ENCODE measurements at places on chromosomes 5 and 9.

GRCh38 chr9:94086486-94087345 lies 2.5 kb downstream of the PTPDC1 start:
- DNase-seq = peak; percentile 71

GRCh38 chr9:96491079-96491879 lies 41.3 kb downstream of the HABP4 start:
- peak; percentile 70 for DNase-seq

- peak; percentile 44 for DNase-seq
These were observed 22.1 kb upstream of the TPD52L3 start for GRCh38 chr9:6305954-6306563.

- no peak for DNase-seq
These were observed 439 bp downstream of the SSBP2 start for GRCh38 chr5:81750308-81751008.

- no peak for DNase-seq
These were observed 1.7 kb upstream of the RECK start for GRCh38 chr9:36035006-36035405.

DNA sequence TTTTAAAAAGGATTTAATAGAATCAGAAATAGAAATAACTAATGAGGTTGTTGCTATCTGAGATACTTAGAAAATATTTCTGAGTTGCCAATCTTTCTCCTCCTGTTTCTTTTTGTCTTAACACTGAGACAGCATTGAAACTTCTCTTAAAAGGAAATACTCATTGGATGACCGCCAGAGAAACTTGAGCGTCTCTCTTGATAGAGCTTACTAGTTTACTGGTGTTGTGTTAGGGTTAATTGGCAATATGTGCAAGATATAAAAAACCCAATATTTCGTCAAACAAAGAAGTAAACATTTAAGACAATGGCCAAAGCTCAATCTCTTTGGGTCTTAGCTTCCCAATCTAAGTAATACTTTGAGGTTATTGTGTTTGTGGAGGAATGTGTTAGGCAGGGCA lies 176.4 kb upstream of the CHD1 start:
- DNase-seq = peak; percentile 43

- DNase-seq = no peak
These were observed 41.1 kb upstream of the ICE1 start for GRCh38 chr5:5381310-5381913.

DNA sequence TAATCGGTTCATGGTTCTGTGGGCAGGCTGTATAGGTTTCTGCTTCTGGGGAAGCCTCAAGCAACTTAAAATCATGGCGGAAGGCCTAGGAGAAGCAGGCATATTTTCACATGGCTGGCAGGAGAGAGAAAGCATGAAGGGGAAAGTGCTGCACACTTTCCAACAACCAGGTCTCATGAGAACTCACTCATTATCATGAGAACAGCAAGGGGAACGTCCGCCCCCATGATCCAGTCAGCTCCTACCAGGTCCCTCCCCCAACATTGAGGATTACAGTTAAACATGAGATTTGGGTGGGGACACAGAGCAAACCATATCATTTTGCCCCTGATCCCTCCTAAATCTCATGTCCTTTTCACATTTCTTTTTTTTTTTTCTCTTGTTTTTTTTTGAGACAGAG lies 82.1 kb downstream of the EHMT1 start:
- no peak for DNase-seq

GRCh38 chr5:135833961-135834638 lies 363 bp upstream of the SLC25A48 start:
- DNase-seq = peak; percentile 22

DNA sequence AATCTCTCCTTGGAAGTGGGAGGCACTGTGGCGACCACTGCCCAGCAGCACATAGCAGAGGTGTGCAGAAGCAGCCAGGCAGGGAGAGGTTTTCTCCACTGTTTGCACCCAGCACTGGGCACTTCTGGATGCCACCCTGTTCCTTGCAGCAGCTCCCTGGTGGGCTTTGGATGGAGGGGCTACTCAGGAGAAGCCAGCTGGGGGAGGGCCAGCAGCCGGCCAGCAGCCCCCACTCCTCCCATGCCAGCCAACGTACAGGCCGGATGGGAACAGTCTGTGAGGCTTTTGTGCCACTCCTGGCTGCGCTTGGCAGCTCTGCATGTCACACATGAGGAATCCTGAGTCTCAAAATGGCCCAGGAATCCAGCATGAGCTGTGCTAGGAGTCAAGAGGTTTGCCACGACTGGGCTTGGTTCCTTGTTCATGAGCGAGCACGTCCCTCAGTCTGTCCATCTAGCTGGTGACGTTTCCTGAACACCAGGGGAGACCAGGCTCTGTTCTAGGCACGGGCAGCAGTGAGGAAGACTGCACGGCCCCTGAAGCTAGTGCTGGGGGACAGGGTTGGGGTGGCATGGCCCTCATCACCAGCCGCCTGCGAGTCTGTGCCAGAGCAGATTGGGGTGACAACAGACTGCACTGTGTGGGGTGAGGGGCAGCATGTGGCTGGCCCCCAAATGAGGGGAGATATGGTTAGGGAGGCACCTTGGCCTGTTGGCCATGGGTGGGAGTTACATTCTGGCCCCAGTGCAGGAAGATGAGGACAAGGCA lies 10.1 kb downstream of the PHF2 start:
- DNase-seq = no peak

DNA sequence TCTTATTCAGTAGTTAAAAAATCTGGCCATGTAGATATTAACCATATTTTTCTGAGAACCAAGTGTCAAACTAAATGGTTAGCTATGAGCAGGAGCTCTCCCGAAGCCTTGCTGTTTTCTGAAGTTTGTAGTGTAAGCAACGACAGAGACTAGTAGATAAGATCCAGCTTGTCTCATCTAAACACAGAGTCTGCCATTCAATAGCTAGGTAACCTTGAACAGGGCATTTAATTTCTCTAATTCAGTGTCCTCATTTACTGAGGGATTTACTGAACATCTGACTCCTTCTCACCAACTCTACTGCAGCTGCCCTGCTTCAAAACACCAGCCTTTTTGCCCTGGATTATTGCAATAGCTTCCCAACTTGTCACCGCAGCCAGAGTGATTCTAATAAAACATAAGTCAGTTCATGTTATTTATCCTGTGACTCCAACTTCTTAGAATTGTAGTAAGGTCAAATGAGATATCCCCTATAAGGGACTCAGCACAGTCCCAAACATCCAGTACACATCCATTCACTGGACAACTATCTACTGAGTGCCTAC lies 337.0 kb downstream of the PLK2 start:
- DNase-seq = no peak

- no peak for DNase-seq
These were observed 213.2 kb upstream of the EDIL3 start for GRCh38 chr5:84597904-84598303.

GRCh38 chr9:26870292-26870691 lies 22.3 kb downstream of the CAAP1 start:
- peak; percentile 33 for DNase-seq

DNA sequence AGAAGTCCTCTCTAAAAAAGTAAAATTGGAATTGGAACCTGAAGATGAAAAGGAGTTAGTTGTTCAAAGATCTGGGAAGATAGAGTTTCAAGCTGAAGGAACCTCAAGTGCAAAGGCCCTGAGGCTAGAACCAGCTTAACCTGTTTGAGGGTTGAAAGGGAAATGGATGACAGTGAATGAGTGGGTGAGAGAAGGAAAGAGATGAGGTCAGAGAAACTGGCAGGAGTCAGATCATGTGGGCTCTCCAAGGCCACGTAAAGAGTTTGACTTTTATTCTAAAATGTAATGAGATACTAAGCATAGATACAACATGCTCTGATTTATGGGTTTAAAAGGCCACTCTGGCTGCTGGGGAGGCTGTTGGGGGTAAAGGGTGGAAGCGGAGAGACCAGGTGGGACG lies 2.5 kb upstream of the RAD23B start:
- no peak for DNase-seq

DNA sequence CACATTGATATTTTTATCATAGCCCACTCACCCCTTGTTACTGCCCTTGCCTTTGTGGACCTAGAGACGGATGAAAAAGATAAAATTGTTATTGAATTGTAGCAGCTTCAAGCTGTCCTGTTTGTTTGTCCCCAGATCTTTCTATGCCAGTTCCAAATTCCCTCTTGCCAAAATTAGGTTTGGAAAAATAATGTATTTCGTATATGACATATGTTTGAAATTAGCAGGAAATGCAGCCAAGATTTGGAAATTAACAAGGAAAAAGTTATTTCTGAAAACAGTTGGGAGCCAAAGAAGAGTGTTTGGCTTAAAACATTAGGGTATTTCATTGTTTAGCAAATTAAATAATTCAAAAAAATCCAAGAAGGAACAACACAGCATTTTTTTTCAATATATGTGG lies 33.5 kb downstream of the SPATA31D1 start:
- no peak for DNase-seq

DNA sequence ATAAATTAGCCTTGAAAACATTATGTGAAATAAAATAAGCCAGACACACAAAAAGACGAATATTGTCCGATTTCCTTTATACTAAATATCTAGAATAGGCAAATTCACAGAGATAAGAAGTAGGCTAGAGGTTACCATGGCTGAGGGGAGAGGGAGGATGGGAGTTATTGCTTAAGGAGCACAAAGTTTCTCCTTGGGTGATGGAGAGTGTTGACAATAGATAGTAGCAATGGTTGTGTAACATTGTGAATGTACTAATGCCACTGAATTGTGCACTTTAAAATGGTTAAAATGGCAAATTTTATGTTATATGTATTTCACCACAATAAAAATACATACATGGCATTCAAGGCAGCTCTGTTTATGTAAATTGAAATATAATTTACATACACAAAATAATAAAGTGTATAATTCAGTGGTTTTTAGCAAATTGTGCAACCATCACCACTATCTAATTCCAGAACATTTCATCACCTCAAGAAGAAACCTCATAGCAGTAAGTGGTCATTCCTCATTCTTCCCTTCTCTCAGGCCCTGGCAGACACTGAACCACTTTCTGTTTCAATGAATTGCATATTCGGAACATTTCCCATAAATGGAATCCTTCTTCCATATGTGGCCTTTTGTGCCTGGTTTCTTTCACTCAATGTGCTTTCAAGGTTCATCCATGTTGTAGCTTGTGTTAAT lies 59.2 kb downstream of the NDST1 start:
- peak; percentile 77 for DNase-seq

GRCh38 chr9:30609713-30610112 lies 1774.7 kb upstream of the ACO1 start:
- no peak for DNase-seq

DNA sequence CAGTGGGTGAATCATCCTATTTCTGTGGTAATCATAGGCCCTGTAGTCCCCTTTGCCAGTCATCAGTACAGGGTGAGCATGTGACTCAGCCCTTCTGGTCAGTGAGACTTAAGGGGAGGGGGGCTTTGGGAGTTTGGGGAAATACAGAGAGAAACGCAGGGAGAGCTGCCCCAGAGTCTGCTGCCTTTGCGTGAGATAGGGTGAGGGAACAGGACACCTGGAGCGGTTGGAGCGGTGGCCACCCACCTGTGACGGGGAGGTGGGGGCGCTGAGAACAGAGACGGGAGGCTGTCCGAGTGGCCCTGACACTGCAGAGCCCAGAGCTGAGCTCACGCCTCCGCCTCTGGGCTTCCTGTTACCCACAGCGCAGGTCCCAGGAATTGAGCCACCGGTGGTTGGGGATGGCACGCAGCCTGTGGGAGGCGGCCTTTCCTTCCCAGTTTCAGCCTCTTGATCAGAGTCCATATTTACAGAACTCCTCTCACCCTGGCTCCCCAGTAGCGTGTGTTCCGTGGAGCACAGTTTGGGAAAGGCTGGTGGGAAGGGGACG lies 92.0 kb upstream of the ERCC6L2 start:
- peak; percentile 67 for DNase-seq

GRCh38 chr5:146337264-146337904 lies 1.3 kb upstream of the POU4F3 start:
- DNase-seq = no peak

GRCh38 chr9:105305856-105306255 lies 61.4 kb downstream of the SLC44A1 start:
- no peak for DNase-seq

DNA sequence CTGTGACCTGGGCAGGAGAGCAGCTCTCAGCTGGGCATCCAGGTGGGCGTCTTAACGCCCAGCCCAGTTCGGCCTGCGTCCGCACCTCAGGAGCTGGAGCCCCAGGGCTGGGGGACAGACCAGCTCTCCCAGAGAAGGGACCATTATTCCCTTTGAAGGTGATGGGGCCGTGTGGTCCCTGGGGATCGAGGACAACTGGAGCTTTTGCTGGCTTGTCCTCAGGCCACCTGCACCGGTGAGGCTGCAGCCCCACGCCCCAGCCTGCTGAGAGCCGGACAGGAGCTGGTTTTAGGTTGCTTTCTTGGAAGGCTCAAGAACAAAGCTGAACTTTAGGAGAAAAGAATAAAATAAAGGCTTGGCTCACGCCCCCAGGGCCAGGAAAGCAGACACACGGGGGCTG lies 40.9 kb downstream of the NACC2 start:
- no peak for DNase-seq

GRCh38 chr5:79973511-79973910 lies 17.6 kb downstream of the MTX3 start:
- no peak for DNase-seq

DNA sequence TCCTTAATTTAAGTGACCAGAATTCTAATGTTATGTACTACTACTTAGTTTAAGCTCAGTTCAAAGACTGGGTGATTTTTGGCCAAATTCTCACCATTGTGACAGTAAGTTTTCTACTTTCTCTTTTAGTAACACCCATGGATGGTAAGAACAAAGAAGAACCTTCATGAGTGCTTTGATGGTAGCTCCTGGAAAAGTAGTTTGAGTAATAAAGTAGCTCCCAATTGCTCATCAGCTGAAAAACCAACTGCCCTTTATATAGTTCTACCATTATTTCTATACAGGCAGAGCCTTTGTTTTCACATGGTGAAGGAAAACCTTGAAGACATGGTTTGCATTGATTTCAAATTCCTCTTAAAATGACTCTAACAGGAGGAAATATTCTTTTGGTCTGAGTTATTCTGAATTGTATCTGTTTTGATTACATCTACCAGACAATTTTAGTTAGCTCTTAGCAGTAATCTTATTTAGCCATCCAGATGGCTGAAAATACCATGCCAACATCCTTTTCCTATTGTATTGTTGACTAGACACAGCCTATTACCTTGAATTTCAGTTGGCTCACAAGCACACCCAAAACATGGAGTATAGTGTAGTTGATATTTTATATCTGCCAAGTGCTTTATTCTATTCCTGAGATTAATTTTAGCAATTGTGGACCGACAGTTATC lies 23.7 kb upstream of the STARD4 start:
- DNase-seq = no peak

- no peak for DNase-seq
These were observed 6.0 kb upstream of the PITX1 start for GRCh38 chr5:135040034-135040332.

DNA sequence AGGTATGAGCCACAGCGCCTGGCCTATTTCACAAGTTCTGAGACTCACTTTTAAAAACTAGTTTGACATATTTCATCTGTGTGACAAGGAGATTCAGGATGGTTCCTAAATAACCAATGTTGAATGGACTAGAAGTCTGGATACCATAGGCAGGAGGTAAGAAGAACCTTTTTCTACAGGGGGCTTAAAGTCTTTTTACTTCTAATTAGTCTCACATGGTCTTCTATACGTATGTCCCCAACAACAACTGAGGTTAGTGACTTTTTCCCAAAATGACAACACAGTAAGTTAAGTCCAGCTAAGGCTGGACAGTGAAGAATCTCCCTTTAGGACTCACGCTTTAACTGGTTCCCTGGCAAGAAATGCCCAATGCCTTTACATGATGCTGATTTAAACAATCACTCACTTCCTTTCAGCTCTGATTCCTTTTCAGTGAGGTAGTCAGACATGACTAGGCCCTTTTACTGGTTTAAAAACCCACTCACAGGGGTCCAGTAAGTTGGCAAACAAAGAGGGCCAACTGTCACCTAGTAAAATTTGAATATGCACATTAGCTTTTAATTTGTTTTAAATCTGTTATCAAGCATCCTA lies 12.1 kb upstream of the HAUS6 start:
- DNase-seq = peak; percentile 10

- no peak for DNase-seq
These were observed 60.1 kb downstream of the COL5A1 start for GRCh38 chr9:134701581-134702259.

All from astrocyte of the spinal cord (primary cell).